ENCODE measurements at places on chromosomes 2 and 18.

DNA sequence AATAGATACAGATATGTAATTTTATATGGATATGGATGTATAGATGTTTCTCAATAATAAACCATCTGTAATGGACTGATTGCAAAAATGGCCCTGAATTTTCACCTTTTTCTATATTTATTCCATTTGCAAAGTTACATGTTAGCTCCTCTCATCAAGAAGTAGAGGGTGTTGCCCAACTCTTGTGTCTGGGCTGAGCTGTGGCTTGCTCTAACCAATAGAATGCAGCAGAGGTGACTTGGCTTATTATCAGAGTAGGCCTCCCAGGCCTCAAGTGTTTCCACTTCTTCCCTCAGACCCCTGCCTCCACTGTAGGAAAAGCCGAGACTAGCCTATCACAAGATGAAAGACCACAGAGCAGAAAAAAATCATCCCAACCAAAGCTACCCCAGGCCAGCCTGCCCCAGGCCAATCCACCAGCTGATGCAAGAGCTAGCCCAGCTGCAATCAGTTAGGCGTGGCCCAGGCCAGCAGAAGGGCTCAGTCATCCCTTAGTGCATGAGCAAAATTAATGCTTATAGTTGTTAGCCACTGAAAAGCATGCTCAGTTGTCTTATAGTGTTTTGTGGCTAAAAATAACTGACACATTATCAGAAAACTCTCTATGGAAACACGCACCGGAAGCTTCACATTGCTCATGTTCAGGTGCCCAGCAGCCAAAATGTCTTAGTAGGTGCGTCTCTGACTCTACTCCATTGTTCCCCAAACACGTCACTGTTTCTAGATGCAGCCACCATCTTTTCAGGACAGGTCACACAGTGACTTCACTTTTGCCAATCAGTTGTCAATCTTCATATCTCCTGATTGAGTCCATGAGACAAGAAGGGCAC is 464.0 kb downstream of the FBXO15 start:
- no peak for DNase-seq

- no peak for DNase-seq
Measured at GRCh38 chr18:34631093-34631966, 78.8 kb upstream of the DTNA start.

DNA sequence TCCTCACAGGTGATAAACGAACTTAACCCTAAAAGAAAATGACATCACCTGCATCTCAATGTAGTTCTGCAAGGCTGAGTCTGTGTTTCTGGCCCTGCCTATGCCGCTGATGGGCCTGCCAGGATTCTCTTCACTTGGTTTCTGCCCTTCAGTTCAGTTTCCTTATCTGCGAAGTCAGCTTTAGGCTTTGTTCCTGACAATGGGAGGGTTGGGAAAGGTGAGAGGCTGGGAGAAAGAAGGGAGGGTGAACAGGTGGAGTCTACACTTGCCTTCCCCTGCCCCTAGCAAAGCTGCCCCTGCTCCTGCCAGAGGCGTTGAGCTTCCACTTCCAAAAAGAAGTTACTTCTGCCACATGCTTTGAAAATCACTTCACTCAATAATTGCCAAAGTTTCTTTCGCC is 124.0 kb upstream of the APCDD1 start:
- no peak for DNase-seq

GRCh38 chr18:48208432-48209140 is 200.6 kb downstream of the ZBTB7C start:
- DNase-seq, result no peak

GRCh38 chr2:1864301-1864980 is 120.1 kb upstream of the PXDN start:
- DNase-seq, result no peak

- no peak for DNase-seq
Measured at GRCh38 chr2:148814860-148815419, 60.1 kb upstream of the KIF5C start.

- no peak for DNase-seq
Measured at GRCh38 chr2:189260361-189260814, 80.8 kb upstream of the COL5A2 start.

DNA sequence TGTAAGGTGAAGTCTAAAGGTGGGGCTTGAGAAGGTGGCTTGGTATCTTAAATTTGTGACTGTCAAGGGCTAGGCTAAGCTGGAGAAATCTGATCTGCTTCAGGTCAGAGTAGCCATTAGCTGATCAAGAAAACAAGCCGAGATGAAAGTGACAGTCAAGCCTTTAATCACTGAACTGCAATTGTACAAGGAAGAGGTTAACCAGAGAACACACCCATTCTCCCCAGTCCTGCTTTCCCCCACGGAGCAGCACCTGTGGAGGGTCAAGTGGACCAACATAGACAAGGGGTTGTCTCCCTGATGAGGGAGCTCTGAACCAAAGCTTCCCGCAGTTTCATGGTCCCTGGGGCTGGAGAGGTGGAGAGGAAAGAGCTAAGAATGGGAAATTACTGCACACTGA is 901.2 kb downstream of the DCC start:
- DNase-seq, result no peak

- DNase-seq, result no peak
Measured at GRCh38 chr2:37091873-37092272, 7.6 kb downstream of the GPATCH11 start.

DNA sequence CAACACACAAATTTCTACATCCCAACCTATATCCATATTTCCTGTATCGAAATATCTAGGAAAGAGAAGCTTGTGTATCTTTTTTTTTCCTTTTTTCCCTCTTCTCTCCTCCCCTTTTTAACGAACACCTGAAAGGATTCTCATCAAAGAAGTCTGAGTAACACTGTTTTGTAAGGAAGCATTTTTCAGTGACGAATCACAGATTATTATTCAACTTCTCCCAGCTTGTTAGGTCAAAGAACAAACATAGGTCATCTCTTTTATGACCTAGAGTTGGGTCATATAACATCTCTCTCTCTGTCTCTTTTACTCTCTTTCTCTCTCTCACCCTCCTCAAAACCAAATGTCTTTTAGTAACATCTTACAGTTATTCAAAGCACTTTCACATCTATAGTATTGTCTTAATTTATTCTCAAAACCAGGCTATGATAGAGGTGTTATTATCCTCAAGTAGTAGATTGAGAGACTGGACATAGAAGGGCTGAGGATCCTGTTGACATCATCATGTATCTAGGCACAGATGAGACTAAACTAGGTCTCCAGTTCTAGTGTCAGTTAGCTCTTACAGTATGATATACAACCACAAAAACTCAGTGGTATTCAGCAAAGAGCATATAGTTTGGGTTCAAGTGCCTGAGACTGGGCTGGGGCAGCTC is 80.1 kb upstream of the SPOPL start:
- no peak for DNase-seq

DNA sequence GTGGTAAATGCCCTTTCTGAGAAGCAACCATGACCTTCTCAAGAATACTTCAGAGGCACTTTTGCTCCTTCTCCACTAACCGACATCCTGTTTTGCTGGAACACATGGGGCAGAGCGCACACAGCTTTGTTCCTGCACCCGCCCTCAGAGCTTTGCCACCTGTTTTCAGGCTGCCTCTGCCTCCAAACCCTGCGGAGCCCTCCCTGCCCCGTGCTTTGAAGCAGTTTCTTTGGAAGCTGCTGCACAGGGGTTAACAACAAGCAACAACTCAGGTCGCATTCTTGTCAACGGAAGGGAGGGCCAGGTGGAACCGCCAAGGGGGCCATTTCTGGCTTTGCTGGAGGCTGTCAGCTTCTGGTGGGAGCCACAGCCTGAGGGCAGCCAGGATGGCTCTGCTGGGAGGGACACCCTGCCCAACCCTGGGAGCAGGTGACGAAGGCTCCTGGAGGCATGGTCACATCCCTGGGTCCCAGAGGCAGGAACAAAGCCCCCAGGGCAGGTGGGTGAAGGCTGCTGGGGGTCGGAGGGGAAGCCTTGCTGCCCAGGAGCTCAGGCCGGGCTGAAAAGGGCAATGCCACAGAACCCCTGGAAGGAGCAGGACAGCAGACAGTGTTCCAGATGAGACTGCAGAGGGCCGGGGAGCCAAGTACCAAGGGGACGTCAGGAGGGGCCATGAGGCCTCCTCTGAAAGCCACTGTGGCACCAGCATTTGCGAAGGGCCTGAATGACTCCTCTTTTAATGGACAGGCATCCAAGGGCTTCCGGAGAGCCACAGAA is 46.8 kb downstream of the MRPS5 start:
- DNase-seq, result peak; percentile 49

DNA sequence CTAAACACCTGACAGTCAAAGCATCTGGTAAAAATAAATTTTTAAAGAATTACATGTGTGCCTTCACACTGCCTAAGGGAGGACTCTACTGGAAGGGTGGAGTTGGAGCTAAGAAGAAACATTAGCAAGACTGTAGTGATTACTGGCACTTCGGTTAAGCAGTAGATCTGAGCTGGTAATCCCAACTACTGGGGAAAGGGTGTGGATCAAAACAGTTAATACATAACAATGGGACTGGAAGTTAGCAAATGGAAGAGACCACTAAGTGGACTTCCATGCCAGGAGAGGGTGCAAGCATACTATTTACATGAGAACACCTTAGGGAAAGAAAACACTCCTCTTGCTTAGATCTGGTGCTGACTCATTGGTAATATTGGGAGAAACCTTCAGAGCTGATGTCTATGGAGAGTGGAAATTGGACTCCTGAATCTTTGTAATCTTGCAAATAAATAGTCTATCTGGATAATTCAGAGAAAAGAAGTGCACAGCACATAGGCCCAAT is 519.6 kb upstream of the LINC00305 start:
- no peak for DNase-seq

DNA sequence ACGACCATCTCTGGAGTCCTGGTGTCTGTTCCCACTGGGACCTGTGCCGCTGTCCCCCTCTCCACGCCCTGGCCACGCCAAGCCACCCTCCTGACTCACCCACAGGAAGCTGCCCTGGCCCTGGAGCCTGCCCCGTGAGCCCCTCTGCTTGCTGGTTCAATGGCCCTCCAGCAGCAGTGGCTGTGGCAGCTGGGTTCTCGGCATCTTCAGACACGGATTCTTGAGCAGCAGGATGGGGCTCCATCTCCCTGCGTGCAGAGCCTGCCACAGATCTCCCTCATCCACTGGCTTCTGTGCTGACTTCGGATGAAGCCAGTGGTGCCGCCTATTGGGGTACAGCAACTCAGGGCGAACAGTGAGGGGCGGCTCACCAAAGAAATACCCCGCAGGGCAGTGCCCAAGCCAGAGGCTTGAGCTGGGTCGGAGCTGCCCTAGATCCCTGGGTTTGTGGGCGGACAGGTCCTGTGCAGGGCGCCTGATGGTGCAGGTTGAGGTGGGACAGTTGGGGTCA is 14.0 kb downstream of the CAPN10 start:
- no peak for DNase-seq

- DNase-seq, result no peak
Measured at GRCh38 chr2:109423556-109424359, 190.0 kb downstream of the SEPTIN10 start.

DNA sequence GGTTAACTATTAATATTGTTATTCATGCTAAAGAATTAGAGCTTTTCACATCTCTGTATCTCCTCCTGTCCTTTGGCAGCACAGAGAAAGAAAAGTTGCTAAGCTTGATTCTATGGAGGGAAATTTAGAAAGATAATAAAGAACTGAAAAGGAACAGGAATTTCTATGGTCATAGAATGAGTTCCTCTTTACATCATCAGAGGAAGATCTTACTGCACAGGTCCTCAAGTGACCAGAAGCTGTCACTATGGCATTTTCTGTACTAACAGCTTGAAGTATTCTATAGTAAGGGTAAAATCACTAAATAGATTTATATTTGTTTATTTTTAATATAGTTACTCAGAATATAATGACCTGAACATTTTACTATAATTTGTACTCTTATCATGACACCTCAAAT is 6.0 kb upstream of the PRKD3 start:
- no peak for DNase-seq

DNA sequence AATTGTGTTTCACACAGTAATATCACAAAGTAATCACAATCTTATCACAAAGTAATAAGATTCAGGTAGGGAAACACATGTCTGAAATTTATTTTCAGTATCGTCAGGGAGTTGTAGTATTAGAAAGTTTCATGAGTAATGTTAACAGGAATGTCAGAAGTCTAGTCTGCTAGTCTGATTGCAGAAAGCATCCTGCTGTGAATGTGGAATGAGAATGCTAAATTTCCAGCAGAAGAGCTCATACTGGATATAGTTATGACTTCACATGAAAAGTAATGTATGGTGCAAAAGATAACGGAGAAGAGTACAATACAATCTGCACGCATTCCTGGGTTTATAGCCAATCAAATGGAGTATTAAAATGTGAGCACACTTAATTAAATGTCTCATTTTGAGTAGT is 494.7 kb upstream of the SETBP1 start:
- DNase-seq, result no peak

DNA sequence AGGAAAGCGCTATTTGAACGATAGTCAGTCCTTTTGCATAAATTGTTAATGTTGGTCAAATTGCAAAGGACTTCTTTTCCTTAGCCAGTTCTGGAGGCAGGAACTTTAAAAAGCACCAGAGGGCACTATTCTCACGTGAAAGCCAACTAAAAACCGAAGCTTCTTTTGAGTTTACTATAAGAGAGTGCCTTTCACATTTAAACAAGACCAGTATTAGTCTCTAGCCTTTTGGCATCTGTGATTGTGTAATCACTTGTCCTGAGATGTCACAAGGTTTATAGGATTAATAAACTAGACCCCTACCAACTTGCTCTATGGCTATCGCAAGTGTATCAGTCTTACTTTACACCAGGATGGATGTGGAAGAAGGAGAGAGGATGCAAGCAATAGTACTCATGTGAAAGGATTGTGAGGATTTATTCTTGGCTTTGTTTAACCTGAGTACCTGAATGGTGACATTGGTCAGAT is 14.4 kb upstream of the STAT4 start:
- DNase-seq, result no peak

- DNase-seq, result no peak
Measured at GRCh38 chr2:860259-860855, 90.3 kb upstream of the SNTG2 start.

DNA sequence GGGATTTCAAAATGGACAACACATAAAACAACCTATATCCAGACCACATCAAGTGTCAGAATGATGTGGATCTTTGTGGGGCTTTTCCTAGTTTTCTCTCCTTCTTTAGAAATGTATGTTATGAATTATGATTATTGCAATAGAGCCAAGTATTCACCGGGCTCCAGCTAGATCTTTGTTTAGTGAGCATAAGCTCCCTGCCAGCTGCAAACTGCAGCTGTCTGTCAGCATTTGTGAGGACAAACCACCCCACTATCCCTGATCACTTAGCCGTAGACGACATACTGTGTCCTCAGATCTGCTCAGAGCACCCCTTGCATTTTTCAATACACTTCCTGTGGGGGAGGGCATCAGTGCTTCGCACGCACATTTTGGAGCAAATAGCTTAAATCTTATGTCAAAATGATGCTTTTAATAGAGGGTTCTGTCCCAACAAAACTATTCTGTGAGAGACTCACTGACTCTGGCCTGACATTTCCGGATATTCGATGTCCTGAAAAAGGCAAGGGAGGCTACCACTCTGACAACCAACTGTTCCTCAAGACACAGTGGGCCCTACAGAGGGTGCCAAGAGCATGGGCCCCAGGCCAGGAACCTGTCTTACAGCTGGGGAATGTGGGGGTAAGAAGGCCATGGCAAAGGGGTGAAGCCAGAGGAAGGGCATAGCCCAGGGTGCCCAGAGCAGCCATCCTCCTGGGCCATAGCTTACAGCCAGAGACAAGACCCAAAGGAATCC is 346.0 kb downstream of the ARHGAP15 start:
- no peak for DNase-seq

Data from stimulated activated CD8-positive, alpha-beta memory T cell treated with anti-CD3 and anti-CD28 coated beads, Interleukin-15, amount 100 ng/mL, for 48 hours (primary cell).